Ureter (tissue), 1 donor: ENCODE measurements at places on chromosomes 2 and 18. TPM values are rescaled to one million over a fixed set of nuclear protein-coding genes. Genes with fewer than 3 reads are reported as not detected.

DNA sequence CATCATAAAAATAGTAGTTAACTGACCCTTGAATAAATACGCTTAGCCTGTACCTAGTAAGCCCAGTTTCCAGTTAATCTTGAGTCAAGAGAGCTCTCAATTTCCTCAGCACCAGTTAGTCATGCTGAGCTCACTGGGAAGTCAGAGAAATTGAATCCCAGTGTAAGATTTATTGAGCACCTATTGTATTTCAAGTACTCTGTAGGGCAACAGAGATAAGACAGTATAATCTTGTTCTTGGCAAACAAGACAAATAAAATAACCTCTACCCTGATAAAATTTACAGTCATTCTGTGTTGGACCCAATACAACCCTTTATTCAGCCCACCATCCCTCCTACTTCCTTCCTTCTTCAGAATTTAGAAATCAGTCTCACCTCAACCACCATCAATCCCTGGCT lies 71.9 kb upstream of the NRP2 start:
- DNase-seq: no peak

DNA sequence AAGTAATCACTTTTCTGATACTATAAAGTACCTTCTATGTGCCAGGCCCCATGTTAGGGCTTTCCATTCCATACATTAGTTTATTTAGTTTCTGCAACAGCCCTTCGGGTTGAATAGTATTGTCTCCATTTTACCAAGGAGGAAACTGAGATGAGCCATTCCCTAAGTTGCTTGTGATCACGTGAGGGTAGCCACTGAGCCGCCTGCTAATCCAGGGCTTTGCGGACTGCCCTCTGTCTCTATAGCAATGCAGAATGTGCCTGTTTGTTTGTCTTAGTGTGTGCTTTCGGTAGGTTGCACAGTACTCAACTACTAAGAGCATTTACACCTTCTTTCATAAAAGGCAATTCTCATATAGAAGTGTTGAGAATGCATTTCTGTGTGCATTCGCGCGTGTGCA lies 5.0 kb downstream of the EMILIN2 start:
- no peak for DNase-seq

GRCh38 chr2:854460-854859 lies 96.2 kb upstream of the SNTG2 start:
- DNase-seq: peak; percentile 42

DNA sequence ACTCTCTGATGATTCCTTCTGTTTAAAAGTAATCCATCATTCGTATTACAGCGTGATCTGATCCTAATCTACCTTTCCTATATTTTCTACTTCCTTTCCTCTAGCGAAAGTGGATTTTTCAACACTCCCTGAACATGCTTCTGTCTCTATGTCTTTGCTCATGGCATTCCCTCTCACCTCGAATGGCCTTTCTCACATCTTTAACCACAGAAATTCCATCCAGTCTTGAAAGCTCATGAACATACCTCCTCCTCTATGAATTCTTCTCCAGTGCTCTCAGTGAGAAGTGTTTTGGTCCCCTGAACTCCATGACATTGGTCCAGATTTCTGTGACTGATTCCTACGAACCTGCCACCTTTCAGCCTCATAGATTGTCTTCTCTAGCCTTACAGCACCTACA lies 323.2 kb downstream of the RAD51AP2 start:
- no peak for DNase-seq

- no peak for DNase-seq
Observed at GRCh38 chr2:168951871-168952270, 50.8 kb downstream of the G6PC2 start.

DNA sequence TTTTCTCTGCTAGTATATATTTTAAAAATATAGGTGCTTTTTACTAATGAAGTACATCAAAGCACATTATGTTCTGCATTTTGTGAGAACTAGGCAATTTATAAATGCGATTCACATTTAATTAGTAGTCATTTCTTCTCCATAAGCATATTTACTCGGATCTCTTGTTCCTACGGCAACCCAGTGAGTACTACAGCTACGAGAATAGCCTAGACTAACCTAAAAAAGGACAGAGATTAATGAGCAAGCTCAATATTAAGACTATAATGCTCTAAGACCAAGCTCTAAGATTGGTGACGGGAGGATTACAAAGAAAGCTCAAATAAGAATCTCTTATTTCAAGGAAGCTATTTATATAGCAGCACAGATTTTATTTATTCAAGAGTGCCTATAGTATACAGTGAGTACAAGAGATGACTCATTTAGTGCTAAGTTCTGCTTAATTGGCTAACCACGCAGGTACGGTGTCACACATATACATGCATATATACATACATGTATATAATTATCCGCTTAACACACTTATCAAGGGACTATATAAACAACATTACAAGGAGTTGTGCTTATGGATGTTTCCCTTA lies 364.7 kb downstream of the GPD2 start:
- DNase-seq: no peak

- DNase-seq: no peak
Observed at GRCh38 chr2:25419678-25420242, 78.0 kb upstream of the DNMT3A start.

DNAH6 gene
- 2.2 TPM for total RNA-seq

DNA sequence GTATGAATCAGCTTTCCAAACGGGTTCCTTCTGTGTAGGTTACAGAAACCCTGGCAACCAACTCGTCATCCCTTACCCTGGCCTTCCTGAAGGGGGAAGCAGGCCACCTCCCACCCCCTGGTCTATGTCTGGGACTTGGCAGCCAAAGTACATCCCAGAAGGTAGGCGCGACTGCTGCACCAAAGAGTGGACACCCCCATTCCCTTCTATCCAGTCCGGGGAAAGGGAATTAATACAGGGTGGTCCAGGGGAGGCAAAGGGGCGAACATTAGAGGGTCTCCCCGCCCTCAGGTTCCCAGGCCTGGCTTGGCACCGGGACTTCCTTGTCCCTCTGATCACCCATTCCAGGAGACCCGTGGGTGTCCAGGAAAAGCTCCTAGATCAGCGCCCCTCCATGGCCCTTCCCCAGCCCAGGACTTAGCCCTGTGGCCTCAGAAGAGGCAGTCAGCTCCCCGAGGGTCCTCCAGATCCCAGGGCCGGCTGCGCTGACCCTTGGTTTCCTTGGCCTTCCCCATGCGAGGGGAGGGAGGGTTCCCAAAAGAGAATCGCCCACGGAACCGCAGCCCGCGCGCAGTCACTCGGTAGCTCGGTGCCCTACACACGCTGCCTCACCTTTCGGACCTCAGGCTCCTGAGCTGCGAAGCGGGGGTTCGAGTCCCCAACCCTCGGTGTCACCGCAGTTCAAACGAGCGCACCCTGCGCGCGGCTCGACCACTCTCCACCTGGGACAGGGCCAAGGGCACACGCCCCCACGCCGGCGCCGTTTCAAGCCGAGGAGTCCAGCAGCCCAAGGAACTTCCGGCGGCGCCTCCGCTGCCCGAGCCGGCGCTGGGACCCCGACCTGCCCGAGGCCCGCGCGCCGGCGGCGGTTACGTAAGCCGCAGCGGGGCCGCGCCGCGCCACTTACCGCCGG lies at the start of gene PER2:
Gene PER2 (minus strand): TSS at position 874 of the 913 bp plus-strand sequence. CDS start 10,674 bp downstream, outside the sequence.
- DNase-seq: peak; percentile 73

LIMS2 gene
- 112 TPM for total RNA-seq

MITD1 gene
- total RNA-seq: 27.0 TPM

GRCh38 chr2:130869441-130870160 lies 32.9 kb downstream of the ARHGEF4 start:
- no peak for DNase-seq

DNA sequence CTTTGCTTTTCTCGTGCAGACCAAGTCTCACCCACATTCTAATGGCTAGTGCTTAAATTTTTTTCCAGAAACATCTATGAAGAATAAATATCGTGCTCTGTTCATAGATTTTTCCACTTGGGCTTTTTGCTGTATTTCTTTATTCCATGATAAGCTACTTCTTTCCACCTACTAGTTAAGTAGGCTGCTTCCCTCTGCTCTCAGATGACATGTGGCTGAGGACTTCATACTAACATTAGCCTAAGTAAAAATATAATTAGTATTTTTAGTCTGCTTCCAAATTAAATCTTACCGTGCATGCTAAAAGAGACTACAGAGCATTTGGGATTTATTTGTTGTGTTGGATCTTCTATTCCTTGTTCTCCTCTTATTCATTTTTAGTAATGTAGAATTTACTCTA lies 102.4 kb downstream of the SH3RF3 start:
- DNase-seq: no peak

GRCh38 chr18:26746398-26746797 lies 119.1 kb downstream of the AQP4 start:
- no peak for DNase-seq

DNA sequence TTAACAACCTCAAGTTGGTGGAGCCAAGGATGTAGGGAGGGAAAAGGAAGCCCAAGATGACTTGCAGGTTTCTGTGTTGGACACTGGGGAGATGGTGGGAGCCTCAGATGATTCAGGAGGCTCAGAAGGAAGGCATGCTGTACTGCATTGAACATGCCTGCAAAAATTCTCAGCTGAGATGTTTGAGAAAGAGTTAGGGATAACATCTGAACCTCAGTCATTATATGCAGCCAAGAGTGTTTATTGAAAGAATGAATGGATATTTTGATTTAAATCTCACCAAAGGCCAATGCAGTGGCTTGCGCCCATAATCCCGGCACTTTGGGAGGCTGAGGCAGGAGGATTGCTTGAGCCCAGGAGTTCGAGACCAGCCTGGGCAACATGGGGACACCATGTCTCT lies 243.0 kb downstream of the MYCN start:
- DNase-seq: no peak

PLGLB2 gene
- total RNA-seq: 0.83 TPM

DNA sequence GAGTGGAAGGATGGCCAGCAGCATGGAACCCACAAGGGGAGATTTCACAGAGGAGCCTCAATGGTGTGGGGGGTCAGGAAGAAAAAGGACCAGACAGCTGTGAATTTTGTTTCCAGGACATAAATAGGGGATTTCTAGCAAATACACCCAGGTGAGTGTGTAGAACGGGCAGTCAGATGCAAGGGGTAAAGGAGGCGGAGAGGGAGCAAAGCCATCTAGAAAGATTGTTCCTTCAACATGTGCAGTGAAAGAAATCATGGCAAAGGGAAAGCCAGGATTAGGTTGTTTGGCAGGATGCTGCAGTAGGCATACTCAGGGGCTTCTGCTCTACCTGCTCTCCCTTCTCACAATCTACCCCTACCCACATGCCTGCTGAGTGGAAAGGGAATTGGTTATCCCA lies 119.4 kb upstream of the EPC2 start:
- no peak for DNase-seq

DNA sequence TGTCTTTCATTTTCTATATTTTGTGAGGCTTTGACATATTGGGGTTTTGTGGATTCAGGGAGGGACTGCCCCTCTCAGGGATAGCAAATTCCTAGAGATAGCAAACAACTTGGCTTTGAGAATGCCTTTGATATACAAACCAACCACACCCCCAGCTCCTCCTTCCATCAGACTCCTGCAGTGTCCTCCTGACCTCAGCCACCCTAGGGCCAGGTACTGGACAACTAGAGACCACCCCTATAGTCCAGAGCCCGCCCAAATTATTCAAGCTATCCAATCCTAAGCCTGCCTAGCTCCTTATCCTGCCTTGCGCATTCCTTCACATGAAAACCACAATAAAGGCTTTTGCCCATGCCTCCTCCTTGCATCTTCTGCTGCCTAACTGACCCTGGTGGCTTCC lies 22.9 kb upstream of the STAM2 start:
- DNase-seq: no peak

- no peak for DNase-seq
Observed at GRCh38 chr2:77142141-77142540, 380.0 kb downstream of the LRRTM4 start.

GRCh38 chr2:240991378-240992263 lies 6.8 kb upstream of the SNED1 start:
- peak; percentile 91 for DNase-seq

GRCh38 chr2:159468257-159468656 lies 148.1 kb downstream of the BAZ2B start:
- DNase-seq: no peak

GRCh38 chr2:85291425-85292023 lies 36.3 kb downstream of the TGOLN2 start:
- DNase-seq: no peak

DNA sequence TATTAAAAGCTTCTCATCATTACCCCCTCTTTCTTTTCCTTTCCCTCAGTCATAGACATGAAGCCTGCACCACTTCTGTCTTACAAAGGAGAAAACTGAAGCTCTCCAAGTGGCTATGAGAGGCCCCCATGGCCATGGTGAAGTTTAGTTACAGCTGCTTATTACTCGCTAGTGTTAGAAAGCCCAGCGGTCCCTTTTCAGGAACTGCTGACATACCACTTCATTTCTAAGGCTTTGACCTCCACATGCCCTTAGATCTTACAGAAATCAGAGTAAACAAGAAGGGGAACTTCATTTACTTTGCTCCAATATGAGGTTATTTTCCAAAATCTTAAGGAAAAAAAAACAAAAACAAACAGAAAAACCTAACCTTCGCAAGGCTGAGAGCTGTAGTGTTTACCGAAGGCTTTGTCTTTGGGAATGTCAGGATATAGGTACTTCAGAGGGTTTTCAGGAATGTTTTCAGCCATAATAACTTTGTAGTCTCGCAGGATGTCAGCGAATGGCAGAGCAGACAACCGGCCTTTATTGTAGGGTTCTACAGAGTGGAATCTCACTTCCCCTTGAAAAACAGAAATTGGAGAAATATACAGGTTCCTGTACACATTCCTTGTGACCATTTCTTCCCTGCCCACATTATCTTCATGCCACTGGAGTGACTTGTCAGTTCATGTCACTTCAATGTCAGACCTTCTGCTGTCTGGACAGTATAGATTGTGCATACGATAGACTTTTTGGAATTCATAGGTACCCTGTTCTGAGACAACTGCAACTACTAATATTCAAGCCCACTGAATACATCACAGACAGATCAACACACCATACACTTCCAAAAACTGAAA lies 18.8 kb upstream of the STAT1 start:
- DNase-seq: no peak

DNA sequence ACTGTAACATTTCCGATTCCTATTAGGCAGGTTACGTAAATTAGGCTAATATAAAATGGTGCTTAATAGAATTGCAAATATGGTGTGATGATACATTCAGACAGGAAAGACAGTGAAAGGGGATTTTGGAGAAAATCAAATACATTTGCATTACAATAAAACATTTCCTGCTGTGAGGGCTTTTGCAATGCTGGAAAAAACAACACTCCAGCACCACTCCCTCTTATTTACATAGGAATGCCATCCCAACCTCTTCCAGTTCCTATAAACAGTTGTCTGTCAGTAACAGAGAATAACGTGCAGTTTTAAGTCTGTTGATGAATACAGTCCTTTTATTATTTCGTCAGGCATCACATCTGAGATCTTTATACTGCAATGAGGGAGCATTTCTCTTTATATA lies 298.8 kb upstream of the FANCL start:
- no peak for DNase-seq

DNA sequence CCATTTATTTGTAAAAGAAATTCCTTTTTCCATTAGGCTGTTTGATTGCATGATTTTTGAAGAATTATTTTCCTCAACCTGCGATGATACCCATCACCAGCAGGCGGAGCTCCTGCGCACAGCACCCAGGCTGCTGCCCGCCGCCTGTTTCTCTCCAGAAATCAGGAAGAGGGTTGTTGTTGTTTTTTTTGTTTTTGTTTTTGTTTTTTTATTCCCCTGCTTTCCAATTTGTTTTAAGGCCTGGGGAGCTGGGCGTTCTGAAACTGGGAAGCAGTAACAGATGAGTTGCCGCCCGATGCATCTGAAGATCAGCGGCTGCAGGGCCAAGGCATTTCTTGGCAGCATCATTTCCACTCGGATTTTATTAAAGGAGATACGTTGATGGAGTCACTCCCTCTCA lies 132.1 kb downstream of the MBP start:
- DNase-seq: no peak

- no peak for DNase-seq
Observed at GRCh38 chr2:46704593-46704992, 211.0 kb downstream of the MCFD2 start.

TUBB8B gene
- not detected for total RNA-seq

- DNase-seq: no peak
Observed at GRCh38 chr2:242020196-242021004, 150.9 kb downstream of the RTP5 start.
